ENCODE measurements at places on chromosomes 7 and 10.
A peak's percentile ranks its signal among the peaks of the same experiment; 100 is the strongest.

DNA sequence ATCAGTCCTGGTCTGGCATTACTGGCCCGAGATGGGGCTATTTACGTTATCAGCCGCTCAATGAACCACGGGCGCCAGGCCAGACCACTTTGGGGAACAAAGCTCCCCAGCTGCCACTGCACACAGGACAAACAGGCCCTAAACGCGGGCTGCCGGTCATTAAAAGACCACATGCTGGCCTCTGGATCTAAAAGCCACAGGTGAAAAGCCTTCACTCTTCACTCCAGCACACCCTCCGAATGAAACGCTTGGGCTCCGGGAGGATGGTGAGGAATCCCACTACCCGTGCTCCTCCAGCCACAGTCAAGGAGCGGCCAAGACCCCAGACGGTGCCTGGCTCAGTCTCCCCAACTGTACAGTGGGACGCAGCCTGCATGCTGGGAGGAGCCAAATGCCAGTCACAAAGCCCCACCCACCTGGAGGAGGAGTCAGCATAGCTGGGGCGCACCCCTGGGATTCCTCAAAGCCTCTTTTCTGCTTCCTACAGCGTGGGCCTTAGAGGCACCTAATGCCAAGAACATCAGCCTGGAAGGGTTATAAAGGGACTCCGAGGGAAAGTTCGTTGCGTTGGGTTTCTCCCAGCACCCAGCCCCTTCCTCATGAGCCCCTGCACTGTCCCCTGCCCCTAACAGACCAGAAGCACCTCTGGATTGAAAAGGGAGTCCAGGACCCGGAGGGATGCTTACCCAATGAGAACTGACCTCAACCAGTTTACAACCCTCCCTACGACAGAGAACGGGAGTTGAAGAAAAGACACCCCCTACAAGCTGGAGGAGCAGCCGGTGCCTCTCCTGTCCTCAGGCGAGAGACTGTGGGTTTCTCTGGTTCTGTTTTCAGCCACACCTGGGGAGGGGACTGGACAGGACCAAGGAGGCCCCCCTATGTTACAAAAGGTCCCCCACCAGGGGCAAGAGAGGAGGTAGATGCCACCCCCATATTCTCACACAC is 4.7 kb downstream of the PDGFA start:
- DNase-seq, result peak; percentile 55

- no peak for DNase-seq
Observed at GRCh38 chr7:68015122-68015977, 1018.7 kb downstream of the TYW1 start.

GRCh38 chr10:13140627-13141190 is 20.6 kb upstream of the MCM10 start:
- DNase-seq, result no peak

DNA sequence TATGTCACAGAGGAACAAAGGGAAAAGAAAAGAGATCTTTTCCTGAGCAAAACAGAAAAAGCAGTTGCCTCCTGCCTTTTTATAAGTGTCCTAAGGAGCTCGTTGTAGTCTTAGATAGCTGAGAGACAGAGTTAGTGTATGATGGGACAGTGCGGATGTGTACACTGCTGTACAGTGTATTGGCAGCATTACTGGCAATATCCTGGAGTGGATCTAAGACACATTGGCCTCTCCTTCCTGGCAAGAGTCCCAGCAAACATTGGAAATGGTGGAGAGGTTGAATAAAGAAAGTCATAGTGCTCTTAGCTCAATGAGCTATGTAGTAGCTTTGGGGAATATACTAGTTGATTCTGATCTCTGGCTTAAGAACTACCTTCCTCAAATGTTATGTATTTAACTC is 22.7 kb downstream of the GARS1 start:
- no peak for DNase-seq

GRCh38 chr7:93142127-93142526 is 6.1 kb downstream of the SAMD9L start:
- DNase-seq, result no peak

- DNase-seq, result no peak
Observed at GRCh38 chr7:42183547-42183946, 53.5 kb downstream of the GLI3 start.

DNA sequence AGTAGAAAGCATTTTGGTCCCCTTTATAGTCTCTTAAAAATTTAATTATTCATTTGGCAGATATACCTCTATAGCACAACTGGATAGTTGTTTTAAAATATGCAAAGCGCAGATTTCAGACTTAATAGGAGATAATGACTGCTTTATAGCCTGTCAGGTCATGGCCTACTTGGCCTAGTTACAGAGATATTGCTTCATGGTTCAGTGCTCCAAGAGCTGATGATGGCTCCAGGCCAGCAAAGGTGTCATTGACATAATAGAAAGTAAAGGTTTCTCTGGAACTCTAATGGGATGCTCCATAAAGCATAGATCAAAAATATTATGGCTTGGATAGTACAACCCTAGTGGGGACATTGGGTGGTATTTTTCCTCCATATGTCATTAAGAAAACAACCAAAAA is 285.7 kb downstream of the NXPH1 start:
- no peak for DNase-seq
